D341Med (cell line): ENCODE measurements at places on chromosomes 1 and 21.

DNA sequence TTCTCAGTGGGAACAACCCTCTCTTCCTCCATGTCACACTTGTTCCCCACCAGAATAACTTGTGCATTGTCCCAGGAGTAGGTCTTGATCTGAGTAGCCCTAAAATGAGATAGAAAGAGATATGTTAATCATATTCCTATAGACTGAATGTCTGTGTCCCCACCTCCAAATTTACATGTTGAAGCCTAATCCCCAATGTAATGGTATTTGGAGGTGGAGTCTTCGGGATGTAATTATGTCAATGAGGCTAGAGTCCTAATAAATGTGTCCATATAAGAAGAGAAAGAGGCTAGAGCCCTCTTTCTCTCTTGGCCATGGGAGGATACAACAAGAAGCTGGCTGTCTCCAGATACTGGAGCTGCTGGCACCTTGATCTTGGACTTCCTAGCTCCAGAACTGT lies 54.8 kb upstream of the NRDC start:
- DNase-seq = no peak

- peak; percentile 46 for DNase-seq
Measured at GRCh38 chr1:208251911-208252835, 8.0 kb upstream of the PLXNA2 start.

GRCh38 chr21:36551731-36552433 lies 72.0 kb upstream of the CLDN14 start:
- DNase-seq = no peak

DNA sequence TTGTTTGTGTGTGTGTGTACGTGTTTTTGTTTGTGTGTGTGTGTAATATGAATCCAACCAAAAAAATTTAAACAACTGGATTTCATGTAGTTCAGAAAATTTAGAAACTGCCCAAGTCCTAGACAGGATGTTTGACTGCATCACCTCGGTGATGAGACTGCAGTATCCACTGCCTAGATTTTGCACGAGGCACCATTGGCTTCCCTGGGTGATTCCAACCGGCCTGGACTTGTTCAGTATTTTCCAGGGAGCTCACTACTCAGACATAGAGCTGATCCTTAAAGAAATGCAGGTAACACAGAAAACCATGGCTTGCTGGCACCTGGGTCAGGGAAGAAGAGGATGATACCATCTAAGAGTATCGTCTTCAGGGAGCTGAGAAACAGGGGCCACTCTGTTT lies 18.2 kb upstream of the KCNK2 start:
- DNase-seq = no peak

- no peak for DNase-seq
Measured at GRCh38 chr1:99986656-99987225, 16.9 kb downstream of the SLC35A3 start.

DNA sequence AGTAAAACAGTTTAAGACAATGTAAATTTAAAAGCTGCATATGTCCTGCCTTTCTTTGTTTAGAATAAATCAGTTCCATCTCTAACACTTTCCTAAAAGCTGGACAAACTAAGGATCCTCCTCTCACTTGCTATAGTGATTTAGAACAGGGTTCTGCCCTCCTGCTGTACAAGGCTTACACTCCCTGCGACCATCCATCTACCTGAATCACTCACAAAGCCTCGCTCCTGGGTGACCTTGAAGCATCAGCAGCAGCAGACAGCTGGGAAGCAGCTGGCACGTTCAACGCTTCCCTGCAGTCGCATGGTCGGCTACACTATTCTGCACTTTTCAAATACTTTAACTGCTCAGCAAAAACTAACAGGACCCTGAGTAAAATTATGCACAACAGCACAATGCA lies 128.0 kb downstream of the NTPCR start:
- peak; percentile 23 for DNase-seq

- no peak for DNase-seq
Measured at GRCh38 chr1:84721152-84721551, 30.9 kb upstream of the SSX2IP start.

GRCh38 chr1:6918925-6919511 lies 133.8 kb downstream of the CAMTA1 start:
- DNase-seq = no peak

GRCh38 chr1:161678500-161678899 lies 15.6 kb downstream of the FCGR2B start:
- DNase-seq = no peak

GRCh38 chr1:154550070-154550469 lies 8.4 kb downstream of the UBE2Q1 start:
- DNase-seq = no peak

- DNase-seq = no peak
Measured at GRCh38 chr21:34914239-34914638, 134.9 kb downstream of the RUNX1 start.

DNA sequence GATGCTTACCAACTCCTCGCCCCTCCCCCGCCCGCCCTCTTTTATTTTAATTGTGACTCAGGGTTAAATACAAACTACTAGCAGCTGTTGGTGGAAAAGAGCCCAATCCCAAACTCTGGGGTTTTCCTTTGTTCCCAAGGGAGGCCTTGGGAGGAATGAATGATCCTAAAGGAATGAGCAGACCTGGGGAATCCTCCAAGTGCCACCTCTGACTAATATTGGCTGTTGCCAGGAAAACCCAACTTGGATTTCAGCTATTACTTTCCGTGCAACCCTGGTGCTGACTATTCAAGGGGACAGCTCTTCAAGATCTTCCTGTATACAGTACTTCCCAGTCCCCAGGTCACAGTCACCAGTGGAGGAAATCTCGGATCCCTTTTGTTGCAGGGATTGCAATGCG lies 1.3 kb upstream of the S100A10 start:
- DNase-seq = no peak

DNA sequence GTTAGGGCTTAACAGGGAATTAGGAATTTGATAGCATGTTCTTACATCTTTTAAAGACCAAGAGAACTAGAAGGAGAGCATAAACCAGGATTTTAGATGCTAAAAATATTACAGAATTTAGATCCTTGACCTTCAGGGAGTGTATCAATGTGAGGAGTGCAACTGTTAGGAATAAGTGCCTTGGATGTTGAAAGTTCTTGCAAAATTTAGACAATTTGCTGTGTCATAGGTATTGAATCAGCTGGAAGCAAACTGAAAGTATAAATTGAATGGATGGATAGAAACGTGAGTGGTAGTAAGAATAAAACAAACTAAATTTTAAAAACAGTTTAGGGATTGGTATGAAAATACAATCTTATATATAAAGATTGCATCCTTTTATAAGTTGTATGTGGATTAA lies 27.7 kb downstream of the PPP1R12B start:
- DNase-seq = no peak

DNA sequence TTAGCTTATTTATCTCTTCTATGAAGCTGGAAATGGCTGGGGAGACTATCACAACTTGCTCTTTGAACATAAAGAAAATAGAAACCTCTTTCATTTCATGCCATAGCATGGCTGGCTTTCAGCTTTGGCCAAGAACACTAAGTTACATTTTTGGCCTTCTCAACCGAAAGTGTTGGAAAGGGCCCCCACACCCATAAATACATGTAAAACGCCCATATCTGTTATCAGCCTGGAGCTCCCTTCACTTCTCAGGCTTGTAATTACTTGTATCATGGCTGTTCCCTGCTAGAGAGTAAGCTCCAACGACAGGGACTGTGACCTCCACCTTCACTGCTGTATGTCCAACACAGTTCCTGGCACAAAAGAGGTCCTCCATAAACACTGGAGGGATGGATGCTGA lies 12.7 kb upstream of the EIF4G3 start:
- no peak for DNase-seq

- no peak for DNase-seq
Measured at GRCh38 chr21:45908536-45909237, 72.9 kb upstream of the COL6A1 start.

DNA sequence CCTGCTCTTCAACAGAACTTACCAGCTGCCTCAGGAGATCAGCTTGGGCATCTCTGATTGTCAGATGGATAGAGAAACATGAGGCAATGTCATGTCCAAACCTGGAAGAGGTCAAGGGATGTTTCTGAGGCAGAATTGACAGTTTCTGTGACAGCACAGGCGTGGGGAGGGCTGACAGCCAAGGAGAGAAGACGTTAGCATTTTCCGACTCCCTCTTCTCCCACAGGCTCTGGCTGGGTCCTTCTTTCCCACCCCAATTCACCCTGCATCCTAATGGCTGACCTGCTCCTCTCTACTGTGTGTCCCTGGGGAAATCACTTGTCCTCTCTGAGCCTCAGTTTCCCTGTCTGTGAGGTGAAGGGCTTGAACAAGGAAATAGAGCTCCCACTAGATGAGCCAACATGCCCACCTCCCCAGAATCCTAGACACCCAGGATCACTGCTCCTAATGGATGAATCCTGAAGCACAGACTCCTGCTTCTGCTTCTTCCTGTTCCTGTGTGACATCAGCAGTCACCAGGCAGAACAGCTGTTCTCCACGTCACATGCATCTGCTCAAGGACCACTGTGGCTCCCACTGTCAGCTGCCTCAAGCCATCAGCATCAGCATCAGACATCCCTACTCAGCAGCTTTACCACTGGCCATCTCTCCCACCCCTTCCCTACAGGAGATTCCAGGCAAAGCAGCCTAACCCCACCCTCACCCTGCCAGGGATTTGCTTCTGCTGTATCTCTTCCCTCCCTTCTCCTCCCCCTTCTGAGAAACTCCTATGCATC lies 408.0 kb downstream of the MATN1 start:
- DNase-seq = no peak

GRCh38 chr1:199728345-199728744 lies 299.2 kb upstream of the NR5A2 start:
- DNase-seq = no peak

DNA sequence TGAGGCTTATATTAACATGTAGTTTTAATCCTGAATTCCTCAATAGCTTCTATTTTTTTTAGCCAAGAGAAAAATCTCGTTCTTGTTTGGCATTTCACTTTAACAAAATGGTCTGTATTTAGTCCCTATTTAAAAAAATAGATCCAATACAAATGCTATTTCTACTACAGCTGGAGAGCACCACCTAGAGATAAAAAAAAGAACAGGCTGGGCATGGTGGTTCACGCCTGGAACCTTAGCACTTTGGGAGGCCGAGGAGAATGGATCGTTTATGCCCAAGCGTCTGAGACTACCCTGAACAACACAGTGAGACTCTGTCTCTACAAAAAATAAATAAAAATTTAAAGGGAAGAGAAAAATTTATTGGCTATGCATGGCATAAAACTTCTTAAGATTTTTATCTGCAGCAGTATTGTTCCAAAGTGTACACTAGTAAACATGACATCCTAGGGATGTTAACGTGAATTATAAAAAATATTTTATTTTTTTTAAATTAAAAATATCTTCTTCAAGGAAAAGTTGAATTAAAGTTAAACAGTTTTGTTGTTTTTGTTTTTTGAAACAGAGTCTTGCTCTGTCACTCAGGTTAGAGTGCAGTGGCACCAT lies 4.4 kb downstream of the ST7L start:
- DNase-seq = peak; percentile 17

- DNase-seq = no peak
Measured at GRCh38 chr1:226444901-226445300, 37.0 kb upstream of the PARP1 start.

GRCh38 chr1:197486946-197487345 lies 218.9 kb downstream of the CRB1 start:
- no peak for DNase-seq

DNA sequence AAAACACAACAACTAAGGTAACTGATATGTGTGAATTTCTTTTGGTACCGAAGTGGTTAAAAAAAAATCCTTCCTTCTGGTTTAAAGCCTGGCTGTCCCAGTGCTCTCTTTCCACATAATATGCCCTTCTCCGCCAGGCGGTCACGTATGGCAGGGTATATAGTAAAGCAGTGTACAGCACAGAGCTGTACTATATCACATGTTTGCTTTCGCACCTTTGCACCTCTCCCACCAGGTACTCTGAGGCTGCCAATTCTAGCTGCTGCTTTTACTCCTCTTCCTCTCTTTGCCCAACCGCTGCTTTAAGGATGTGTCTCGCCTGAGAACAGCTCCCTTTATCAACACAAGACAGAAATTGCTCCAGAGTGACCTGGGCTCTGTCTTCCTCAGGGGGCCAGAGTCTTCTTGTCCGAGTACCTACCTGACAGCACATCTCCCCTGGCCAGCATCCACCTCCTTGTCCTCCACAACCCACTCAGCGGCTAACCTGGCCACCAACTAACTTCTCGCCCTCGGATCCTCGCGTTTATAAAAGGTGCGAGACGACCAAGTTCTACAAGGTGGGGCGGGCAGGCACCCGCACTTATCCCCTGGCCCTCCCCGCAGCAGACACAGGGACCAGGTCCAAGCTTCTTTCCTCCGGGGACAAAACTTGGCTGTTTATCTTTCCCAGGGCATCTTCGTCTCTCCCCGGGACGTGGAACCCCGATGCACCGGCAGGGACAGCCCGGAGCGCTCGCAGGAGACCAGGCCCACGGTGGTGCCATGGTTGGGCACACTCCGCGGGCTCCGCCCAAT lies 1.6 kb downstream of the COLGALT2 start:
- DNase-seq = no peak

GRCh38 chr1:222898191-222898527 lies 83.3 kb downstream of the DISP1 start:
- DNase-seq = no peak

- peak; percentile 64 for DNase-seq
Measured at GRCh38 chr1:40143891-40144575, 17.2 kb upstream of the RLF start.

DNA sequence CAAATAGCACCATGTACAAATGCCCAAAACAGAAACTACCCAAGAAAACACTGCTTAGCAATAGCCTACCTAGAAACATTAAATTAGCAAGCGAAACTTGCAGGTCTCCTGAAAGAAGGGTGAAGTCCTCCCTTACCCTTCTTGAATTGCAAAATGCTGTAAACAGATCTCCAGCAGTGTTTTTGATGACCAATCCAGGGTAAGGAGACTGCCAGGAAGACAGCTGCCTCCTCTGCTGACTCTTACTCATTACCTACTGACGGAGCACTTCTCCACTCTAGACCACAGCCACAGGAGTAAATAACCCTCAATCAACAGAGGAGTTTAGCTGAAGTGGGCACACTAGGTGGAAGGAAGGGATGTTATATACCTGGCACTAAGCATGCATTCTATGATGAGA lies 32.2 kb upstream of the GADD45A start:
- no peak for DNase-seq

- no peak for DNase-seq
Measured at GRCh38 chr1:245698860-245699259, 544.1 kb downstream of the KIF26B start.

DNA sequence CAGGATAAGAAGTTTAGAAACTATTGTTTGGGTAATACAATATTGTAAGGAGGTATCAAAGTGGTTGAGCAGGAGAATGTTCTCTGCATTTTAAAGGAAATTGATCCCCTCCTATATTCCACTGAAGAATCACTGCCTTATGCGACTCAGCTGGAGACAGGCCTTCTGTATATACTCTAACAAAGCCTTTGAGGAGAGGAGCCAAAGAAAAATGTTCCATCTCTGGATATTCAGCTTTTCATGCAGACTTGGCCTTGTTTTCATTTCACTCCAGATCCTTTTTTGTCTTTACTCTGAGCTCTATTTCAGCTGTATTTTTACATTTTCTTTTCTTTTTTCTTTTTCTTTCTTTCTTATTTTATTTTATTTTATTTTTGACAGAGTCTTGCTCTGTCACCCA lies 42.1 kb upstream of the S1PR1 start:
- no peak for DNase-seq
